T-cell (primary cell): ENCODE measurements at places on chromosomes 4 and X.

DNA sequence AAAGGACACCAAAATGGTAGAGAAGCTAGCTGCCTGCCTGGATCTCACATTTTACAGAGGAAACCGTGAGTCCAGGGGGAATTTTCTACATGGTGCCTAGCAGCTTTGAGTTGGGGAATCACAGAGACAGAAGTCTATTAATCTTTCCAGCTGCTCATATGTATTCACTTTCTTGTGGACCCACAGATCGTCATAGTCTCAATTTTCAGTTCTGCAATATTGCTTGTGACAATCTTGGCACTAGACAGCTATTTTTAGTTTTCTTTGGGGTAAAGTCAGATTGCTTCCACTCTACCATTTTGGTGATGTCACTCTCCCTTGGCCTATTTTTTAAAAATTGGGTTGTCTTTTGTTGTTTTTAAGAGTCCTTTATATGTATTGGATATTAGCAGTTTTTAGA is 233.4 kb upstream of the STK26 start:
- DNase-seq: no peak

DNA sequence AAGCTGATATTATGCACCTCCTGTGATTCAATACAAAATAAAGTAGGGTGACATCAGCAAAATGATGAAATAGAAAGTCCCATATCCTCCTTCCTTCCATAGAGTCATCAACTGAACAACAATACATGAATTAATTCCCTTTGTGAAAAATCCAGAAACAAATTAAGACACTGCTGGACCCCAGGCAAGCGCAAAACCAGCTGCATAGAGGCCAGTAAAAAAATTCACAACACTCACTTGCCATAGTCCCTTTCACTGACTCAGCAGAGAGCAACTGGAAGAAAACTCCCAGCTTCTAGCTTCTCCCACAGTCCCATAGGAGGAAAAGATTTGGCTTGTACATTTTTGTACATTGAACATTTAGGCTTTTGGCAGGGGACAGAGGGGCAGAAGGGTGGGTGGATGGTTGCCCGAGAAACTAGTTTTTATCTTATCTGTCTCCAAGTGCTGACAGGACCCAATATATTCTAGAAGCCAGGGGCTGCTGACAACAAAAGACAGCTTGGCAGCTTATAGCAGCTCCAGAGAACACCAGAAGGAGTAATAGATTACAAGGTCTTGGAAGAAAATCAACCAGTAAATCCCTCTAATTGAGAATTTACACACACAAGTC is 124.6 kb downstream of the NDST3 start:
- DNase-seq: no peak

DNA sequence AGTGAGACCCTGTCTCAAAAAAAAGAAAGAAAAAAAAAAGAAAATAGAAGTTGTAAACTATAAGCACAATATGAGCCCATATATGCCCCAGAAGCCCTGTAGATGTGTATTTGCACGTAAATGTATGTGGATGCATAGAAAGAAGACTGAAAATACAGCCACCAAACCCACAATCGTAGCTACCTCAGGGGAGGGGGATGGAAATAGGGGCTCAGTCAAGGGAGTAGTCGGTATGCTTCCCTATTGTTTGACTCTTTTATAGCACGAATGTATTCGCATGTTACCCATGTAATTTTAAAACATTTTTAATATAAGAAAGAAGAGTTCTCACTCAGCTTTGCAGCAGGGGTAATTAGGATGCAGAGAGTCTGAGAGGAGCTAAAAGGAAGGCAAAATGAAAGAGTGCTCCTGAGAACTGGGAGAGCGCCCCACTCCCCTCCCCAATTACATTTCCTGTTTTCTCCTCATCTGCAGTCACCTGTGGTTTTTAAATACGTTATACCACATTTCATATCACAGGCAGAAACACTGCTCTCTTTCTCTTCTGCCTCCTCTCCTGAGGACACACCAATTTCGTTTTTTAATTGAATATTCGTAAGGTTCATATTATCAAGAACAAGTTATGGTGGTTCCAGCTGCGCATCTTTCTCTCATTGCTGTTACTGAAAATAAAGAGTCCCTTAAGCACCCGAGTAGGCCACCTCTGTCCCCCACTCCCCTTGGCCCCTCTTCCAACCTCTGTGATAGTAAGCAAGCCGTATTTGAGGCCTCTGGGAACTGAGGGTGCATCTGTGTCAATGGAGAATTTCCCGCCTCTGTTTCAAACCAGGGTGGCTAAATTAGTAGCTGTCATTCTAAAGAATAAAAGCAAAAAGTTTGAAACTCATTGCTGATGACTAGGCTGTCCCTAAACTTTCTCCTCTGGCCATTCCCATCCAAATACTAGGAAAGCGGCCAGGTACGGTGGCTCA is 10.7 kb downstream of the SEPTIN6 start:
- peak; percentile 53 for DNase-seq

GRCh38 chr4:74656596-74656995 is 137.7 kb downstream of the BTC start:
- DNase-seq: no peak

DNA sequence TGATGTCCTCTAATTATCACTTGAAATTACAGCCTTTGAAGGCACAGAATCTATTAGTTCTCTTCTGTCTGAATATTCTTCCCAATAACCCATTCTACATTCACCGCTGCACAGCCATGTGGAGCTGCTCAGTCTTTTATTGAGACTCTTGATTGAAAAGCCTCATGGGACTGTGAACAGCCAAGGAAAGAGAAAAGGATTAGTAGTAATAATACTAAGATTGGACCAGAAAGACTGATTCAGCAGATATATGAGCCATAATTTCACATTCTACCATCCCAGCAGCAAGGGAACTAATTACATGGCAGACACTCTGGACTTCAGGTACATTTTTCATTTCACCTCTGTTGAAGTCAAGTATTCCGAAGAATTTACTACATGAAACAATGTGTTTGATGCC is 2471.7 kb downstream of the ARAP2 start:
- no peak for DNase-seq

DNA sequence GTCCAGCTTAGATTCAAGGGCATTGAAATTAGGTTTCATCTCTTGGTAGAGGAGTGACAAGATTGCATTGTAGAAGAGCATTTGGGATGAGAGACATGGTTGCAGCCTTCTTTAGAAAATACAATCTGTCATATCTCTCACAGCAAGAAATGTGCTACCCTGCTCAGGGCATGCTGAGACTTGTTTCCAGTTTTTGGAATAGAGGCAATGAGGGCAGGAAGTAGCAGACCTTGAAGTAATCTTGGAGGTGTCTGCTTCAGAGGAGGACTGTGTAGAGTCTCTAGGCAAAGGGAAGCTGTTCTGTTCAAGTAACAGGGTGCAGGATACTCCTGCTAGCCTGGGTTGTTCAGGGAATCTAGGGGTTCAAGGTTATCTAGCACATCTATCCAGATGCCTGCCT is 116.1 kb upstream of the ZNF827 start:
- DNase-seq: no peak

- no peak for DNase-seq
These were observed 3.7 kb upstream of the CXCL6 start for GRCh38 chr4:73832651-73833237.

- DNase-seq: no peak
These were observed 47.9 kb downstream of the FAM13A start for GRCh38 chr4:89009115-89009514.

DNA sequence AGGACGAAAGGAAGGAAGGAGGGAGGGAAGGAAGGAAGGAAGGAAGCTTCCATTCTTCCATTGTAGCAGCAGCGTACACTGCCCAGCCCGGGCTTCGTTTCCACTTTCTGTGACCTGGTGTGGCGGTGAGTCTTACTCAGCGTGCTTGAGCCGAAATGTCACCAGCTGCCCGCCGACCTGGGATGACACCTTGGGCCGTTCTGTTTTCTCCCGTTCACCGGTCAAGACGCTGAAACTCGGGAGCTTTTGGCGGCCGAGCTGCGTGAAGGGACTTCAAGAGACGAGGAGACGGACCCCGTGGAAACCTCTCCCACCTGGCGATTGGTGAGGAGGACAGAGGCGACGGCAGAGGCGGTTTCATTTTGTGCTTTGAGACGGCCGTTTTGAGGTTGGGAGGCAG is 47.1 kb upstream of the PPP2R3B start:
- DNase-seq: no peak

DNA sequence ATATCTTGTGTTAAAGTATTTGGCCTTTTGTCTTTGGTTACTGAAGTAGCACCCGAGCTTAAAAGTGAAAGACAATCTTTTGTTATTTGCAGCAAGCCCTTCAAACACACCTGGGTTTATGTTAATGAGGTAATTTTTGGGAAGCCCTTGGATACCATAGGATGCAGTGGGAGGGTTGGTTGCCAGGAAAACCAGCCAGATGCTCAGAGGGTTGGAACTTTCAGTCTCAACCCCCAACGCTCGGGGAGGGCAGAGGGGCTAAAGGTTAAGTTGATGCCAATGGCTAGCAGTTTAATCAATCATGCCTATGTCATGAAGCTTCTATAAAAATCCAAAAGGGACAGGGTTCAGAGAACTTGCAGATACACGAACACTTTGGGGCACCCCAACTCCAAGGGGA is 17.2 kb upstream of the GPR173 start:
- no peak for DNase-seq

GRCh38 chrX:40773809-40774208 is 38.5 kb upstream of the MED14 start:
- no peak for DNase-seq

- no peak for DNase-seq
These were observed 893 bp upstream of the HOPX start for GRCh38 chr4:56681853-56682525.

- DNase-seq: peak; percentile 12
These were observed 46.4 kb downstream of the PAGE2 start for GRCh38 chrX:55135171-55135570.

- no peak for DNase-seq
These were observed 6.0 kb downstream of the SEL1L3 start for GRCh38 chr4:25856756-25857155.

DNA sequence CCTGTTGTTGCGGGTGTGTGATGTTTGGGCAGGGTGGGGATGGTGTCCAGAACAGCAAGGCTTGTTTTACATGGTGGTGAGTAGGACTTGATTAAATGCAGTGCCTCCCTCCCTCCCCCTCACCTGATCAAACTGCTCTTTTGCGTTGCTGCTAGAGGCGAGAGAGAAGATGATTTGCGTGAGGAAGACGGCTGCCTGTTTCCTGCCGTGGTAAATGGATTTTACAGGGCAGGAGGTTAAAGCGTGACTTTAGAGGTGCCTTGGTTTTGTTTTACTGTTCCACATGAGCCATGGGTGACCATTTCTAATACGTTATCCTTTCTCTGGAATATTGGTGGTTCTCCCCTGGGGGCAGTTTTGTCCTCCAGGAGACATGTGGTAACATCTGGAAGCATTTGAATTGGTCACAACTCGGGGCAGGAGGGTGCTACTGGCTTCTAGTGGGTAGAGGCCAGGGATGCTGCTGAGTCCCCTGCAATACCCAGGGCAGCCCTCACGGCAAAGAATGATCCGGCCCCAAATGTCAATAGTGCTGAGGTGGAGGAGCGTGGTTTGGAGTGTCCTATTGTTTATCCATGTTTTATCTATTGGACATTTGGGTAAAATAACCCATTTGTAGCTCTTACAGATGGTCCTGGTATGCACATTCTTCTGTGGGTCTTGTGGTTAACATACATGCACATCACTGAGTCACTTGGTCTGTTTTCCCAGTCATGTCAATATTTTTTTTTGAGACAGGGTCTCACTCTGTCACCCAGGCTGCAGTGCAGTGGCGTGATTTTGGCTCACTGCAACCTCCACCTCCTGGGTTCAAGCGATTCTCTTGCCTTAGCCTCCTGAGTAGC is 73.7 kb downstream of the SHROOM2 start:
- no peak for DNase-seq

DNA sequence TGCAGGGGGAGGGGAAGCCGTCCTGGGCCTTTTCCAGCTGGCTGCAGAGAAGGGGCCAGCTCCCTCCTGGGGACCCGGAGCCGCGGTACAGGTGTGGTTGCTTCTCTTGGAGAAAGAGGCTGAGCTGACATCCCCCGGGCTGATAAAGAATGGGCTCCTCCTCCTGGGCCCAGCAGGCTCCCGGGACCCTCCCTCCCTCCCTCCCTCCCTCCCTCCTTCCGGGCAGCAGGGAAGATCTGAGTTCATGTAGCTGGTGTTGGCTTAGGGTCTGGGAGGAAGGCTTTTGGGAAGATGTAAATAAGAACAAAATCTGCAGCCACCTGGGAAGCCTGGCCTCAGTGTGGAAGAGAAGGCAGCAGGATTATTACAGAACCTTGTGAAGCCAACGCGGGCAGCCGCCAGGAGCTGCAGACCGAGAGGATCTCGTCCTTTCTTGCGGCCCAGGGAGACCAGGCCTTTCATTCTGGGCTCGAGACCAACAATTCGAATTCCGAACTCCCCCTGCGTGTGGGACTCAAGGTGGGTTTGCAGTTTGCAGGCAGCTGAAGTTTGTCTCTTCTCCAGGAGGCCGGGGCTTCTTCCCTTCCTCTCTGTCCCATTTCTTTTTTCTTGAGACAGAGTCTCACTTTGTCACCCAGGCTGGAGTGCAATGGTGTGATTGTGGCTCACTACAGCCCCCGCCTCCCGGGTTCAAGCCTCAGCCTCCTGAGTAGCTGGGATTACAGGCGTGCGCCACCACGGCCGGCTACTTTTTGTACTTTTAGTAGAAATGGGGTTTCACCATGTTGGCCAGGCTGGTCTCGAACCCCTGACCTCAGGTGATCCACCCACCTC is at the start of gene PLCXD1:
Gene PLCXD1 (plus strand): TSS at position 216 of the 834 bp plus-strand sequence. CDS start 2,807 bp downstream, outside the sequence.
- no peak for DNase-seq

GRCh38 chr4:131348263-131348662 is 1800.8 kb upstream of the PCDH10 start:
- no peak for DNase-seq

- DNase-seq: no peak
These were observed 24.3 kb downstream of the GRSF1 start for GRCh38 chr4:70815370-70815769.

- DNase-seq: no peak
These were observed 1.8 kb downstream of the SH3BP2 start for GRCh38 chr4:2794486-2795299.

GRCh38 chr4:18227880-18228279 is 206.3 kb upstream of the LCORL start:
- DNase-seq: no peak

DNA sequence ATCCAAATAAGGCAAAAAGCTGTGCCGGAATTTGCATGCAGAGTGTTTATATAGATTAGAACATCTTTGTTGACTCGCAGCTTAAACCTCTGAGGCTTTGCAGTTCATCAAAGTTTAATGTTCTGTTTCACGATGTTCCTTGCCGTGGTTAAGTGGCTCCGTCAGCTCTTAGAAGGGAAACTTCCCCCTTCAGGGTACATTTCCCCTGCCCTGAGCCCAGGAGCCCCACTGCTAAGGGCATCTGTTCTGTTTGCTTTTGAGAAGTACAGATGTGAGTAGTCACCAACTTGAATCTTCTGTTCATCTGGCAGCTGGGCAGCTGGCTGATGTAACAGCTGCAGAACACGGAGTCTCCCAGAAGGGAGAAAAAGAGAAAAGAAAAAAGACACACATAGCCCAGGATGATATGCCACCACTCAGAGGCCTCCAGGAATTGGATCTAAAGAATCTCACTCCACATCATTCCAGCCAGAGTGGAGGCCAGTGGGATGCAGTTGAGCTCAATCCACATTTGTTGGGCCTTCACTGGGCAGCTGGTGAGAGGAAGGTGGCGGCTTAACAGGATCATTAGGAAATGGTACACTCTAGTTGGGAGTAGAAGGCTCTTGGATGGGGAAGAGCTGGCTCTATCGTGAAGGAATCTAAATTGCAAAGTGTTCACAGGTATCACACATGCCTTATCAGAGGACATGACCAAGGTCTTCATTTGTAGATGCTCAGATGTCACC is 178.7 kb upstream of the RBPJ start:
- DNase-seq: no peak

- DNase-seq: no peak
These were observed 314.8 kb downstream of the PPP3CA start for GRCh38 chr4:101032541-101032940.

- DNase-seq: no peak
These were observed 395.5 kb downstream of the ARHGAP24 start for GRCh38 chr4:85870298-85871083.
